ENCODE measurements at places on chromosomes 16 and 17.
A peak's percentile ranks its signal among the peaks of the same experiment; 100 is the strongest.

- DNase-seq: no peak
Observed at GRCh38 chr17:66966704-66967418, 2.4 kb downstream of the CACNG4 start.

DNA sequence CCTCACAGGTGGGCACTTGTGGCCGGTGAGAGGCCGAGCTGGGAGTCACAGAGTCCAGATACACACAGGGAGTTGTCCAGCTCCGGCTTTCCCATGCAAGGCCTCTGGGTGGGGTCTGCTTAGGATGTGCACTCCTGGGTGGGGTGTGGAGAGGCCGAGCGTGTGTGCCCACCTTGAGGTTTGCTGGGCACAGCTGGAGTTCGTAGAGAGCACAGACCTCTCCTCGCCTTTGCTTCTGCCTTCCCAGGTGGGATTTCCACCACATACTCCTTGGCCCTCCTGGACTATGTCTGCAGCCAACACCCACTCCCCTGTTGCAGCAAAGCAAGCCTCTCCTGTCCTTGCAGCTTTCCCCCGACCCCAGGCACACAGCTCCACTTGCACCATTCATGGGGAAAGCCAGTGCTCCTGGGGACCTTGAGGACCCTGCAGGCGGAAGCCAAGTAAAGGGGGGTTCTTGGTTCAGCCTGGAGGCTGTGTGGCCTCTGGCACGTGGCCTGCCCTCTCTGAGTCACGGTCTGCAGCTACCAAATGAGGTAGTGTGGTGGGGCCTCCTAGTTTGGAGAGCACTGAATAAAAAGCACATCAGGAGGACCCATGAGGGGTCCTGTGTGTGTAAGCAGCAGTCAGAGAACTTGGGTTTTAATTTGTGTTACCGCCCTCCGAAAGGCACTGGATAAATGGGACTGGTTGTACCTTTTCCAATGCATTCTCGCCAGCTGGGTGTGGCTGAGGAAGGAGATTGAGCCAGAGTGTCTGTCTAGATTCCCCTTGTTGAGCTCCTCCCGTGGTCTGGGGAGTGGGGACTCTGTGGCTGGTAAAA, 31.5 kb downstream of the MPRIP start:
- DNase-seq: no peak

DNA sequence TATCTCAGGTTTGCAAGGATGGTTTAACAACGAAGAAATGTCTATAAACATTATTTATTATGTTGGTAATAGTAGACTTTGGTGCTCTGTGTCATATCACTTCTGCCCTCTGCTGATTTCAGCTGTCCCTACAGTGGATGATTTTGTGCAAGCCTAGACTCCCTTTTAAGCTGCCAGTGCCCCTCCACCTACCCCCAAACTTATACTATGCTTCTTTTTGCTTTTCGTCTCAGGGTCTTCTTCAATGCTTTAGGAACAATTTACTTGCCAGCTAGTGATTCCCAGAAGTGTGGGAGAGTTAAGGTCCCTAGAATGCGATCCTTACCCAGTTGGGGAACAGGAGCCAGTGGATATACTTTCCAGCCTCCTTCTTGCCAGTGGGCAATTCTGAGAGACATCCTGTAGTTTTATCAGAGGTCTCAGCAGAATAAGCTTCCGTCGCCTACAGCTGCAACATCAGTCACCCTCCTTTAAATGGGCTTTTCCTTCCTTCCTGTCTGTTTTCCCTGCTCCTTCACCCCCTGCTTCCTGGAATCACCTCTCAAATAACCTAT, 4.1 kb downstream of the ICAM2 start:
- DNase-seq: no peak

DNA sequence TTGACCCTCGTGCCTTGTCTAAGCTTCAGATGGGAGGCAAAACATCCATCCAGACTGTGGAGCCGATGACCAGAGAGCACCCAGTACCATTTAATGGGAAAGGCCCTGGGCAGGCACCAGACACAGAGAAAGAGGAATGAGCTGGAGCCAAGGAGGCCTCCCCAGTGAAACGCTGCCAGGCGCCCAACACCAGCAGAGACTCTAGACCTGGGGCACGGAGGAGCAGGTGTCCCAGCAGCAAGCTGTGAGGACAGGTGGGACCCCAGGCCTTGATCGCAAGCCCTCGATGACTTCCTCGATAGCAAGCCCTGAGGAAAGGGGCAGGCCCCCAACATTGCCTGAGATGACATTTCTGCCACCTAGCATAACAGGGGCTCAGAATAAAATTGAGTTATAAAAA, 62.2 kb upstream of the SIAH1 start:
- DNase-seq: no peak

GRCh38 chr17:14297161-14297851, 3.6 kb upstream of the HS3ST3B1 start:
- DNase-seq: no peak

- DNase-seq: no peak
Observed at GRCh38 chr17:73194514-73195222, 1.8 kb downstream of the COG1 start.

- DNase-seq: no peak
Observed at GRCh38 chr17:7029659-7030058, 6.2 kb upstream of the SLC16A13 start.

DNA sequence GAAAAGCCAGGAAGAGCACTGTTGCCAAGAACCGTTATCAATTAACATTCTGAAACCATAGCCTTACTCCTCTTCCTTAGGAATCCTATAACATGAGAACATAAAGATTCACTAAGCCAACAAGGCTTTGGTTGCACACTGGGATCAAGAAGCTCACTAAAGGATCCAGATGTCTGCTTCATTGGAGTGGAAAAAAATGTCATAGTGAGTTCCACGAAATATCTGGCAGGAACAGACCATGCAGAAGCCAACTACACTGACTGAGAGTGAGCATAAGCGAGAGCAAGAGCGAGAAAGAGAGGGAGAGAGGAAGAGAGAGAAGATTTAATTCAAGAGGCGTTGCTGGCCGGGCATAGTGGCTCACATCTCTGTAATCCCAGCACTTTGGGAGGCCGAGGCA, 13.4 kb upstream of the MEIOC start:
- DNase-seq: no peak

GRCh38 chr17:75338335-75338734, 49.1 kb upstream of the SLC25A19 start:
- no peak for DNase-seq

DNA sequence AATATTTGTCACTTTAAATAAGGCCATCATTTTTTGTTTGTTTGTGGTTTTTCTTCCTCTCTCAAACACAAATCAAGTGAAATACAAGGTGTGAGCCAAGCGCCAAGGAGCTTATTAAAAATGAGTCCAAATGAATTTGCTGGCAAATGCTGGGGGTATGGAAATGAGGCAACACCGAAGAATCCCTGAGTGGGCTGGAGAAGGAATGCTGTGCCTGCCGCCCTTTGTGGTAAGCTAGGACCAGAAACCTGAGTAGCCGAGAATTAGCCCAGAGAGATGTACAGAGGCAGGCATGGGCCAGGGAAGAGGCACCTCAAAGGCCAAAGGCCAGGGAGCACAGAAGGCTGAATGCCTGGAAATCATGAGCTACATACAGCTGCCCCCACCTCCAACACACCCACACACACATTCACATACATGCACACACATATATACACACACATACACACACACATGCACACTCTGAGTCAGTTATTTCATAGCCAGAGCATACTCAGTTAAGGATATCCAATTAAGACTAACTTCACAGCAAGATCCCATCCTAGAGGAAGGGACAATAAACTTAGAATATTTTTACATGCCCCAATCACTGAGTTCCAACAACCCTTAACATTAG, 266.1 kb upstream of the DYNLRB2 start:
- no peak for DNase-seq

- DNase-seq: no peak
Observed at GRCh38 chr17:19610879-19611278, 37.7 kb upstream of the ALDH3A2 start.

- DNase-seq: no peak
Observed at GRCh38 chr16:54623636-54624035, 307.0 kb upstream of the IRX5 start.

- no peak for DNase-seq
Observed at GRCh38 chr17:32187271-32187670, 45.0 kb downstream of the RHOT1 start.

- no peak for DNase-seq
Observed at GRCh38 chr17:31722251-31723056, 136.6 kb downstream of the COPRS start.

GRCh38 chr17:3925684-3926485, 9.6 kb upstream of the P2RX1 start:
- no peak for DNase-seq

GRCh38 chr16:5024632-5025031, 9.1 kb downstream of the NAGPA start:
- DNase-seq: no peak

- peak; percentile 60 for DNase-seq
Observed at GRCh38 chr16:23482778-23483177, 27.5 kb downstream of the GGA2 start.

GRCh38 chr17:44502598-44503146, 534 bp downstream of the GPATCH8 start:
- DNase-seq: no peak

DNA sequence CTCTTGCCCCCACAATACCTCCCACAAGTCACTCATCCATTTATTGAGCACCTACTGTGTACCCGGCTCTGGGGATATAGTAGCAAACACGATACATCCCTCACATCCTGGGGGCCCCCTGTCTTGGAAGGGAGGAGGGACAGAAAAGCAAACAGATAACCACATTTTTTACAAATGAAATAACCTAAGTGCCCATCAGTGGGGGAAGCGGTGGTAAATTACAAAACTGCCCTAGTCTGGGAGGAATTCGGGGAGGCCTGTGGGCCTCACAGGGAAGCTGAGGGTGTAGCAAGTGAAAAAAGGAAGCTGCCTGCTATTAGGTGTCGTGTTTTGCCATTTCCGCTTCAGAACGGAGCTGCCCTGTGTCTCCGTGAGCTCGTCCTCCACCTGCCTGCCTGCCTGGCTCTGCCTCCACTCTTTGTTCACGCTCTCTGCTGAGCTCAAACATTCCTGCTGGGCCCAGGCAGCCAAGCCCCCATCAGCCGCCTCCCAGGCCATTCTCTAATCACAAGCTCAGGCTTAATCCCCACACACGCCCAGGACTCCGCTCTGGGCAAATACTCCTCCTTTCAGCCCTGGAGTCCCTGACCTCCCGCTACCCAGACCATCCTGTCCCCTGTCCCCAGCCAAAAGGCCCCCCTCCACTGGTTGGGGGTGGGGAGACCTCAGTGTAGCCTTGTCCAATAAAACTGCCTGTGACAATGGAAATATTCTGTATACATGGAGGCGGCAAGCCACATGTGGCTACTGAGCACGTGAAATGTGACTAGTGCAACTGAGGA, 10.2 kb upstream of the SEC14L5 start:
- no peak for DNase-seq

DNA sequence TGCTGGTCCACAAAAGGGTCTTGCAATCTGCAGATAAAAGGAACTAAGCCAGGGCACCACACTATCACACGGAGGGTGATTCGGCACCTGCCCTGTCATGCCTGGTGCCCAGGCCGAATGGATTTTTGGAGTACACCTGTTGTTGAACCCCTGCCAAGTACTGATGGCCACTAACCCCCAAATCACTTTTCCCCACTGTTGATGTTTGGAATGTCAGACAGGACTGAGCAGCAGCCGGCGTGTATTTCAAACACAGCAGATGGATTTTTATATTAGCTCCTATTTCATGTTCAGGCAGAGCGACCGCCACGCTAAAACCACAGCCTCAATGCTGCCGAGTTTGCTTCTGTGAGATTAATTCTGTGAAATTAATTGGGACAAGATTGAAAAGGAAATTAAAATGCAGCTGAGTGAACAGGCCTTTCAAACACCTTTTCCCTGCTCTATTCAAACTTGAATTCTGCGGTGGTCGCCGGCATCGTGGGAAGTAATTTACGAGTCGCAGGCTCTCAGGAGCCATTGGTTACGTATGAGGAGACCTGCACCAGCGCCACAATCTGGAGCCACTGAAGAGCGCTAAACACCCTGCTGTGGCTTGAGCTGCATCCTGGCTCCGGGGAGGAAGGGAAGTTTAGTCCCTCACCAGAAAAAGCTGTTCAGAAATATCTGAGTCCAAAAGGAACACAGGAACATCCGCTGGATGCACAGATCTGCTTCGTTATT, 48.5 kb downstream of the SNX11 start:
- DNase-seq: no peak

DNA sequence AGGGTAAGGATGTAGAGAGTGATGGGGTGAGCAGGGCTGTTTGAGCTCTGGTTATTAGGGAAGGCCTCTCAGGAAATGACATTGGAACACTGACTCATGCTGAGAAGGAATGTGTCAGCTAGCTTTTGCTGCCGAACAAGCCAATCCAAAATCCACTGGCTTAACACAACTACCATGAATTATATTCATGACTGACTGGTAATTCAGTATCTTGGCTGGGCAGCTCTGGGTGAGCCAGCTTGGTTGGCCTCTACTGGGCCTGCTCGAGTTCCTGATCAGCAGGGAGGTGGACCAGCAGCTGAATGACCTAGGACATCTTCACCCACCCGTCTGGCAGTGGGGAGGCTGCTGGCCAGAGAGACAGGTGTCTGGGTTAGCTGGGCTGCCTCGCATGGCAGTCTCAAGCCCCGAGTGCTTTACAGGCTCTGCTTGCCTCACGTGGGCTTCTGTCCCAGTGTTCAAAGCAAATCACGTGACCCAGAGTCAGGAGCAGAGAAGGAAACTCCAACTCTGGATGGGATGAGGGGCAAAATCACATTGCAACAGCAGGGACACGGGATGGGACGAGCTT, 209.4 kb downstream of the KATNIP start:
- no peak for DNase-seq

DNA sequence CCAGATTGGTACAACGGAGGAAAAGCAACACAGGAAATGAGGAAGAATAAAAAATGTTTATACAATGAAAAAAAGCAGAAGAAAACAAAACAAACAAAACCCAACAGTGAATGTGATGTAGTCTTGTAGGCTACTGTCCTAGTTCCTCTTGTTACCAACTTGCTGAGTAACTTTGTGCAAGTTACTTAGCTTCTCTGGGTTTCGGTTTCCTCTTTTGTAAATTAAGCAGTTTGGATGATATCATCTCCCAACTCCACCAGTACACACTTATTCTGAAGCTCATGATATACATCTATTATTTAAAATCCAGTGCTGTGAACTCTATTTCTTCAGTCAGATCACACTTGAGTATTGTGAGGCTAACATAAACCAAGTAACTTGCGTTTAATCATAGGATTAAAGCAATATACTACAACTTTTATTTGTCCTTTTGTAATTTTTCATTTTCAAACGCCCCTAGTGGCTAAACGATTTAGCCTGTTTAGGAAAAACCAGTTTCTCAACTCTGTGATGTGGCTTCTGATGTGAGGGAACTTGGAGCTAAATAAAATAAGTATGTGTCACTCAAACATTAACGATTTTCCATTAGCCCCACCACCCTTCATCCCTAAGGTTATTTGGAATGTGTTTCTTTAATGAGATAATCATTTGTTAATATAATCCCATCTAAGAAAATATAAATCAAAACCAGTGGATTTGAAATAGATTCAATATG, 1.4 kb upstream of the UNK start:
- DNase-seq: no peak

DNA sequence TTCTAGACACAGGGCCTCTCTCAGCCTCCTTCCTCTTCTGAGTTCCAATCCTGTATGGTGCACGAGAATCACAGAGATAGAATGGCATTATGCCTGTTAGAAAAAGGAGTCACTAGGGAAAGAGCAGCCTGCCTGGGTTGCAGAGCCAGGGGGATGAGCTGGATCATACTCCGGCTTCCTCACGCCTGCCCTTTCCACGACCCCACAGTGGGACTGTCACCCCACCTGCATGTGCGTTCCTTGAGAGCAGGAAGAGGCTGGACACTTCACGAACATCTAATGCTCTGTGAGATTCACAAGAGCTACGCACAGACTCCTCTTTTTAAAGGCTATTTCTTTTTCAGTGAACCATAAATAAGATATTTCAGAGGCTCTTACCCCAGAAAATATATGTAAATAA, 54.8 kb downstream of the N4BP1 start:
- no peak for DNase-seq

- DNase-seq: peak; percentile 64
Observed at GRCh38 chr17:16491703-16492612, at the start of gene LRRC75A. LRRC75A (minus strand) TSS chr17:16492193; CDS start chr17:16491990, 203 bp downstream.
